ENCODE measurements at places on chromosomes 3 and 15.

- no peak for DNase-seq
Measured at GRCh38 chr15:86550075-86550474, 470.4 kb downstream of the AGBL1 start.

DNA sequence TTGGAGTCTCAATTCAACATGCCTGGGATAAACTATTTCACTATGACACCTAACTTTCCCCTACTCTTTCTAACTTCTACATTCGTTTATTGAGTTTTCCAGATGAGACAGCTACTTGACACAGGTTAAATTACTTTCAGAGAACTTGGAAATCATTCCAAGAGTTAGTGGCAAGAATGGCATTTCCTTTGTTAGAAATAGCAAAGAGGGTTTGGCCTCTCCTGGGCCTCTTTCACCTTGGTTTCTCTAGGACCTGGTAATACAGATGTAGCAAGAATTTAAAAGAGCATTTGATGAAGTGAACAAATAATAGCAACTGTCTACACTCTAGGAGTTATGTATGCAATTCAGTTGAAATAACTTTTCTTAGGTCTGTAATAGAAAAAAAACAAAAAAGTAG lies 748.9 kb downstream of the MECOM start:
- peak; percentile 39 for DNase-seq

DNA sequence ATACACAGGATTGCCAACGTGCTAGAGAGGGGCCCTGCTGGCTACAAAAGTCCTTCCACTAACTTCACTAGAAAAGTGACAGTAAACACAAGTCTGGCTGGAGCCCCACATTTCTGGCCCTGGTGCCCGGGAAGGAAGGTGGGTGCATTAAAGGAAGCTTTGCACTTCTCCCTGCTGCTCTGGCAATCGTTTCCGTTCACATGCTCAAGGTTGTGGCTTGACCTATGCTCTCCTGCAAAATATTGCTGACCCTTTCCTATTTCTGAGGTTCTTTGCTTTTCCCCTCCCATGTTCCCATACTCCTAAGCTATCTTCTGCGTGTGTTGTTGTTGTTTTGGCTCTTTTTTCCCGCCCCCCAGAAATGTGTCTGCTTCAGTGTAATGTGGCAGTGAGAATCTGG lies 9.1 kb upstream of the CCR3 start:
- DNase-seq, result no peak

GRCh38 chr3:40096661-40097111 lies 212.8 kb upstream of the EIF1B start:
- DNase-seq, result no peak

DNA sequence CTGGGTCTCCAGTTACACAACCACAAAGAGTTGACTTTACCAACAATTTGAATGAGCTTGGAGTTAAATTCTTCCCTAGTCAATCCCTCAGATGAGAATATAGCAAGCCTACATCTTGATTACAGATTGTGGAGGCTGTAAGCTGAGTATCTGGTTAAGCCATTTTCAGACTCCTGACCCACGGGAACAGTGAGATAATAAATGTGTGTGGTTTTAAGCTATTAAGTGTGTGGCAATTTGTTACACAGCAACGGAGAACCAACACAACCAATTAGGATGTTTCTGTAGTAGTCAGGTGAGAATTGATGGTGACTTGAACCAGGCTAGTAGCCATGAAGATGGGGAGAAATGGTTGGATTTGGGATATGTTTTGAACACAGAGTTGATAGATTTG lies 37.7 kb upstream of the SLC4A7 start:
- DNase-seq, result no peak

- no peak for DNase-seq
Measured at GRCh38 chr15:74451322-74451721, 9.6 kb downstream of the UBL7 start.

GRCh38 chr15:57861815-57862586 lies 155.5 kb downstream of the POLR2M start:
- DNase-seq, result peak; percentile 76

DNA sequence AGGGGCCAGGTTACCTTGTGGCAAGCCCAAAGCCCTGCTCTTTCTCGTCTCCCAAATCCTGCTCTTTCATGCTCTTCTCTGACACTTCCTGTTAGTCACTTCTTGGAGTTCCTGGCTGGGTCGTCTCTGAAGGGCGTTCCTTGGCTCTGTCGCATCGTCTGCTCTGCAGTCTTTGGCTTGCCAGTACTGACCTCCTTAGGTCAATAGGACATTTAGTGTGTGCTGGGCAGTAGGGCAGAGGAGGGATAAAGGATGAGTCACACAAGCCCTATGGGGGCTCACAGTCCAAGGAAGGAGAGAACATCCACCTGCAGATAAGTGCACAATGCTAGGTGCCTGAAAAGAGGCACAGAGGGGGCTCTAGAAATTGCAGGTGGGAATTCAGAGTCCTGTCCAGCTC lies 87.5 kb downstream of the FAM43A start:
- peak; percentile 64 for DNase-seq

DNA sequence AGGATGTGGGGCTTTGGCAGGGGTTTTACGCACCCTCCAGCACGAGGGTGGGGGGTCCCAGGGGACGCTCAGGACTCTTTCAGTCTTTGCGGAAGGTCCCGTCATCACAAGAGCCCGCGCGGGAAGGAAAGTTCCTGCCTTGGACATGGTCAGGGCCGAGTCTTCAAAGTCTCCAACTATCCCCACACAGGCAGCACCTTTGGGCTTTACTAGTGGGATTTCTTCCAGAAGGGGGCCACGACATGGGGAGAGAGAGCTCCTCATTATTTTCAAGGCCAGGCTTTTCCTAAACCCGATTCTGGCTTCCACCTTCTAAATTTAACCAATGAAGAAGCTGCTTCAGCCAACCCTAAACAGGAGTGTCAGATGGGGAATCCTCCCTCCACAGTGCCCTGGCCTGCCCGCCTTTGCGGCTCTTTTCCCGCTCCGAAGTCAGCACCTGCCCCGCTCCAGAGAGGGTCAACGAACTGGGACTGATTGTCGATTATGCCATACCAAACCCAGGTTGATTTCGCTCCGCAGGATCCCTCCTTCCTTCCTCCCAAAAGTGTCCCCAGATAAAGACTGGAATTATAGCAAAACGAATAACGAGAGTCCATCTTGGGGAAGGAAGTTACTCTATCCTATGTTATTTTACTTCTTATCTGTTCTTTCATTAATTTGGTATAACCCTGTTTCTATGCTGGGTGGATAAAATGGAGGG lies 11.0 kb downstream of the SHOX2 start:
- no peak for DNase-seq

DNA sequence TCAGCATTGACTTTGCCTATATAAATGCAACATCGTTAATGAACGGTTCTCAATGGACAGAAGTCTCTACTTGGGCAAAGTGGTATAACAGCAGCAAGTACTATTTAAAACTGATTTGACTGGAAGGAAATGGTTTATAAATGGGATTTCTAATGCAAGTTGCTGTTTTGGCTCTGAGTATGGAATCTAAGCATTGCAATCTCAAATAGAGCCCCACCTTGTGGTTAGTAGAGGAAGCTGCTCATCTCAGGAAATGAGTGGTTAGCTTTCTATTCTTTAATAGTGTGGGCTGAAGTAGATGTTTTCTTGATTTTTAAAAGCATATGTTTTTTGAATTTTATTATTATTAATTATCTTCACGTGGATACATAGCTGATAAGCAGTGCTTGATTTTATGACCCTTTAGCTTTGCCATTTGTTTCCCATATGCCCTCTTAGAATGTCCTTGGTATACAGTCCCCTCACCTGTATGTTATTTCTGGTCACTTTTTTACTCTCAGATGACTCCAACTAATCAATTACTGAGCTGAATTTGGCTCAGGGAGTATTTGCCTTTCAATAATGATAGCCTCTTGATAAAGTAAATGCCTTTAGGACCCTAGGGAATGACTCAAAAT lies 67.1 kb downstream of the OXSM start:
- DNase-seq, result peak; percentile 69

DNA sequence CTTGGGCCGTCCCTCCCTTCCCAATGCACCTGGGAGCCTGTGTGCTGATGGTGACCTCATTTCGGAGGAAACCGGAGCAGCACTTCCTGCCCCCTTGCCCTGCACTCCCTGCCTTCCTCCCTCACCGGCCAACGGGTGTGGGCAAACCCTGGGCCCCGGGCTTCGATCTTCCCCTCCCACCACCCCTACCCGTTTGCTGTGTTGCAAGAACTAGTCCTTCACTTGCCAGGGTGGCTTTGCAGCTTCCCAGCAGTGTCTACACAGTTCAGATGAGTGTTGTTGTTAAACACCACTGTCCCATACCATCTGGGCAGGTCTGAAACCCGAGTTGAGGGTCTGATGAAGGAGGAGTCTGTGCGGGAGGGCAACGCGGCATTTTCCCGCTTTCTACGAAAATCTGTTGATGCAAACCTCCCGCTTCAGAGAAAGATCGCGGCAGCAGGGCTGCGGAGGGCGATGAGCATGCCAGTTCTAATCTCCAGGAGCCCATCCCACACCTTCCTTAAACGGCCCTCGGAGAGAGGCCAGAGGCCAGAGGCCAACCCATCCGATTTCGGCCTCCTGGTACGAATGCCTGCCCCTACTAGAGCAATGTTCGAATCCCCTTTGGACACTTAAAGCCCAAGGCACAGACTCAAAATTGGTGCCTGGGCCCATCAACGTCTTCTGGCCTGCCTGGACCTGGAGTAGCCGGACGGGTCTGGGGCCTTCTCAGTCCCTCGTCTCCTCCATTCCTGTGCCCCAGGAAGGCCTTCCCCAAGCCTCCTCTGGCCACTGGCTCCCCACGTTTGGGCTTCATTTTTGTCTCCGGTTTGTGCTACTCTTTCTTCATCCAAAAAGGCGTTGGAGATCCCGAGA lies 35.7 kb upstream of the POLG start:
- DNase-seq, result no peak

DNA sequence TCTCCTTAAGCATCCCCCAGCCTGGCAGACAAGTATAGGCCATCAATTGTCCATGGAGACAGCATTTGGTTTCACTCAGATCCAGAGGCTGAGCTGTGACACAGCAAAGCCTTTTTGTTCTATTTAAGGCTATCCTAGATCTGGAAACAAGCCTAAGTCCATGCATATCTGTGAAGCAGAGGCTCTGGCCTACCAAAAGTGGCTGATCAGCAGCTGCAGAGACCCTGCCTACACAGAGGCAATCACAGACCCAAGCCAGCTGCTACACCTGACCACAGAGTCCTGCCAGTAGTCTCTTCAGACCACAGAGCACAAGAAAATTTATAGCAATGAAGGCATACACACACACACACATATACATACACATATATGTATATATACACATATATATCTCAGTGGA lies 501.7 kb upstream of the ARPP21 start:
- no peak for DNase-seq

GRCh38 chr3:48466386-48467109 lies 20.0 kb downstream of the ATRIP start:
- DNase-seq, result peak; percentile 32

Data from dermis blood vessel endothelial cell (primary cell).